Cortex of kidney (tissue), 1 donor: ENCODE measurements at places on chromosomes 5 and 9.

GRCh38 chr5:55327281-55327680 is 19.5 kb downstream of the MTREX start:
- no peak for DNase-seq

- no peak for DNase-seq
These were observed 149.5 kb downstream of the C9orf152 start for GRCh38 chr9:110058304-110058953.

DNA sequence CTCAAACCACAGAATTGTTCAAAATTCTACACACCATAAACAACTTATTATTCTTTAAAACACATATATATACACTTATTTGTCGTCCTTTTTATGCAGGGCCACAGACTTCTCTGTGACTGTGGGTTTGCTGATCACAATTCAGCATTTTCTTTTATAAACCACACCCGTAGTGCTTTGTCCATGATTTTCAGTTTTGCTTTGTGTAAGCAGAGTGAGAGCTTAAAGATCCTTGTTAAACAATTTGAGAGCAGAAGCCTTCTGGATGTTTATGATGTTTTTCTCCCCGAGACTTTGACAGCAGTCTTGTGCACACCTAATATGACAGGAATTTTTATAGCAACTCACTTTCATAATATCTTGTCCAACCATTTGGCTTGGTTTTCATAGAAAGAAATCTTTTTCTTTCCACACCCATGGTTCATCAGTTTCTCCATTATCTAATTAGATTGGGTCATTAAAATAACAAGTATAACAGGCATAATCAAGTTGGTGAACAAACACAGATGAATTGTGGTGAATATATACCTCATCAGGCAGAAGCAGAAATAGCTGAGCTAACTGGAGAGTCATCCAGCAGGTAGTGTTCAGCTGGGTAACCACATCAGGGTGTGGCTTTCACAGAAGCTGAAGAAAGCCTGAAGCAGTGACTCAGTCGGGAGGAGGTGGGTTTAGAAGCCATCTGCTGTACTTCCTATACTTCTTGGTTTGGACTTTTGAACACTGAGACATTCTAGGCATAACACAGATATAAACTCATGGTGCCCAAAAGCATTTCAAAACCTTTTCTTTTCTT is 232.8 kb downstream of the DOCK8 start:
- DNase-seq: no peak

GRCh38 chr5:94467346-94467953 is 151.0 kb downstream of the KIAA0825 start:
- DNase-seq: no peak

- no peak for DNase-seq
These were observed 116.5 kb downstream of the SNX18 start for GRCh38 chr5:54634089-54634488.

- DNase-seq: no peak
These were observed 71.5 kb downstream of the MRPS27 start for GRCh38 chr5:72248410-72248981.

DNA sequence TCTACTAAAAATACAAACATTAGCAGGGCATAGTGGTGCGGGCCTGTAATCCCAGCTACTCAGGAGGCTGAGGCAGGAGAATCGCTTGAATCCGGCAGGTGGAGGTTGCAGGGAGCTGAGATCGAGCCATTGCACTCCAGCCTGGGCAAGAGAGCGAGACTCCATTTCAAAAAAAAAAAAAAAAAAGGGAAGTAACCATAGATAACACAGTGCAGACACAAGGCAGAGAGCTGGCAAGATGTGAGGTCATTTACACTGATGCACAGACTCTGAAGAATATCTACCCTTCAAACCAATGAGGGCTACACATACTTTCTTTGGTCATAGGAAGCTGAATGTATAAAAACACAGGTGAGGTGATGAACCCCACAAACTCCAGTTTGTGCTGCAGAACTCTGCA is 131.9 kb downstream of the DCP2 start:
- DNase-seq: no peak

GRCh38 chr5:97627272-97627671 is 444.2 kb upstream of the RIOK2 start:
- DNase-seq: no peak
